NCI-H2171 treated with DMSO at 0.1 percent for 48 hours (cell line): ENCODE measurements at places on chromosomes 11 and 22.
A peak's percentile ranks its signal among the peaks of the same experiment; 100 is the strongest.

GRCh38 chr11:115630214-115630613, 126.0 kb upstream of the CADM1 start:
- no peak for DNase-seq

DNA sequence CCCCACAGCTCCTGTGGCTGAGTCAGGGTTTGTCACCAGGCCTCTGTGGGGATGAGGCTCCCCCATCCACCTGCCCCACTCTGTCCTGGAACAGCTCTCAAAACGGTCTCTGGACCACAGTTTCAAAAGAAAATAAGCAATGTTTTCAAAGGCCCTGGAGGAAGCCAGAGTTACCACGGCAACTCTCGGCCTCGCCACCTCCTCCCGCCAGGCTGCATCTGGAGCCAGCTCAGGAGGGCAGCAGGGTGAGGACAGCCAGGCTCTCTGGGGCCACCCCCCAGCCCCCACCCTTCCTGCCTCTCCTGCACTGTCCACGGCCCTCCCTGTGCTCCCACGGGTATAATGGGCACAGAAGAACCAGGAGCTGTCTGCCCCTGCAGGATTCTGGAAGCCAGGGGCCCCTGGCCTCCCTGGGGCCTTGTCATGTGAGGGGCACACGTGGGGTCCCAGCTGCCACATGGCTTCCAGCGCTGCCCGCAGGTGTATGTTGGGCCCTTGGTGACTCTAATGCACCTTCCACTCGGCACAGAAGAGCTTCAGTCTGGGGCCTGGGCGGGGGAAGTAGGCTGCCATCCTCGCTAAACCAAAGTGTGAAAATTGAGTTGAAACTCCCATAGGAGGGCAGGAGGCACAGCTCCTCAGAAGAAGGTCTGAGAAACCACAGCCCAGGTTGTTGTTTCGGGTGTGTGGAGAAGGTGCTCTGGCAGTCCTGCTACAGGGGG, 10.3 kb downstream of the CD81 start:
- peak; percentile 3 for DNase-seq

- no peak for DNase-seq
These were observed 3.5 kb downstream of the FIBIN start for GRCh38 chr11:26997378-26997777.

- no peak for DNase-seq
These were observed 9.6 kb upstream of the SLC35C1 start for GRCh38 chr11:45795379-45795778.

DNA sequence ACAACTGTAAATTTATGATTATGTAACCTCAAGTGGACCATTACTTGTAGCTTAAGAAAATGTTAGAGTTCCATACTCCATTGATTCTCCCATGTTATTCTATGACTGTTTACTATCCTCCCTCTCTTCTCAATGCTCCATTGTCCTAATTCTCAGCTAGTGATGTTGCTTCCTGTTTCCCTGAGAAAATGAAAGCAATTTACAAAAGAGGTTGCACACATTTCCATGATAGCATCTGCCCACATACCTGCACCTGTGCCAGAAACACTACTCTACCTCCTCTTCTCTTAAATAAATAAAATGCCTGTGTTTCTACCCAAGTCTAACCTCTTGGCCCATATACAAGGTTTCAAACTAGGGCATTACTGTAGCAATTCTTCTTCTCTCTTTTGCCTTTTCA, 1620.9 kb downstream of the FAM181B start:
- DNase-seq, result no peak

GRCh38 chr11:88188251-88188931, 13.1 kb upstream of the RAB38 start:
- DNase-seq, result no peak

DNA sequence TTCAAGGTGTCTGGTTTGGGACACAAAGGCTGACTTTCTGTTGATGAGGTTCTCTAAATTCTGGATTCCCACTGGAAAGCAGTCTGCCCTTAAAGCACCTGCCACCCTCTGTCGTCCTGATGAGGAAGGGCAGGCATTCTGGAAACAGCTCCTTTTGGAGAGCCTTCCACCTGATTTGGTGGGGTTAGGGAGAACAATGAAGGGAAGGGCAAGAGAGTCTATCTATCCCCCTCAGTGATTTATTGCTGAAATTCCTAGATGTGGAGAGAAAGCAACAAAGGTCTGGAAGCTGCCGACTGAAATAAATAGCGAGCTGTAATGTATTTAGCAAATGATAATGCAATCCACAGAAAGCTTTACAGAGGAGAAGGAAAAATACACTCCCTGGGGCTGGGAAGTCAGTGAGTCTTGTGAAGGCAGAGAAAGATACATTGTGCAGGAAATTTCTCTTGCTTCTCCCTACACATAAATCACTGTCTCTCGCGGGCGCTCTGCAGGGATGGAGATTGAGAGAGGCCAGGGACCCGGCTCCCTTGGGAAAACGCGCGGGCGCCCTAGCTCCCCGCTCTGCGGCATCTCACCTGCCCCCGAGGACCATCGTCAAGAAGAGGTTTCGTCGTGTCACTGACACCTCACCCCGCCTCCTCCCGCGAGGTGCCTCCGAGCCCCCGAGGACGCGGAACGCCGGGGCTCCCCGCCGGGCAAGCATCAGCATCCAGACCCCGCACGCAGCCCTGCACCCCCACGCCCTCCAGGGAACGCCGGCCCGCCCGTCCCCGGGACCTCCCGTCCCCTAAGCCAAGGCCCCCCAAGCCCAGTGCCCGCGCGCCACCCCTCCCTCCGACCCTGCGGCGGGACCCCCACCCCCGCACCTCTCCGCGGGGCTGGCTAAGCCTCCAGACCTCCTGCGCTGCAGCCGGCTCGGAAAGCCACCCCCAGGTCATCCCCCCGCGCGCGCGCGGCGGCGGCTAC, 673 bp downstream of the CDON start:
- peak; percentile 58 for DNase-seq

DNA sequence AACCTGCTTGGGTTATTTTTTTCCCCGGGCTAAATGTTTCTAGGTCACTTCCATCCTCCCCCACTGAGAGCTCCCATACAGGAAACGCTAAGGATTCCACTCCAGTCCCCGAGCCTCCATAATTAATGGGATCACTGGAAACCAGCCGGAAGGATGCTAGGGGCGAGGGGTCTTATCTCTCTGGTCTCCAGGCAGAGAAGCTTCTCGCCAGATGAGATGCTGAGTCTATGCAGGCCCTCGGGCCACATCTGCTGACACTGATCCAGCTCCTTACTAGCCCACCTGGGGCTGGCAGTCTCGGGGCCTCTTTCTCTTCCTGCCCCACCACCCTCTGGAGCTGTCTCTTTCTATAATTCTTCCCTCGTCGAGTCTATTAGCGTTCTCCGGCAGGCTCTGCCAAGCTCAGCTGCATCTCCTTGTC, 125.9 kb upstream of the SYT13 start:
- DNase-seq, result no peak

GRCh38 chr11:387193-387793, 6.7 kb upstream of the PKP3 start:
- DNase-seq, result no peak

DNA sequence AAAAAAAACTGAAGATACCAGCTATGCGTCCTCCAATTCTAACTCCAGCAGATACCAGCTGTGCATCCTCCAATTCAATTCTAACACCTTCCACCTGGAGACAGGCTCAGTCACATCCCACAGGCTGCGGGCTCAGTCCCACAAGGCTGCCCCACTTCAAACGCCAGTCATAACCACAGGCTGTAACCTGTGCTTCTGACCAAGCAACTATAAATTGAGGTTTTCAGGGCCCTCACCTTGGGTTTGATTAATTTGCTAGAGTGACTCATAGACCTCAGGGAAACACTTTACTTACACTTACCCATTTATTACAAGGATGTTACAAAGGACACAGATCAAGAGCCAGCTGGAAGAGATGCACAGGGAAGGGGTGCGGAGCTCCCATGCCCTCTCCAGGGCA, 32.4 kb upstream of the MSANTD2 start:
- no peak for DNase-seq

GRCh38 chr22:38795569-38795968, 1.6 kb upstream of the DNAL4 start:
- no peak for DNase-seq

DNA sequence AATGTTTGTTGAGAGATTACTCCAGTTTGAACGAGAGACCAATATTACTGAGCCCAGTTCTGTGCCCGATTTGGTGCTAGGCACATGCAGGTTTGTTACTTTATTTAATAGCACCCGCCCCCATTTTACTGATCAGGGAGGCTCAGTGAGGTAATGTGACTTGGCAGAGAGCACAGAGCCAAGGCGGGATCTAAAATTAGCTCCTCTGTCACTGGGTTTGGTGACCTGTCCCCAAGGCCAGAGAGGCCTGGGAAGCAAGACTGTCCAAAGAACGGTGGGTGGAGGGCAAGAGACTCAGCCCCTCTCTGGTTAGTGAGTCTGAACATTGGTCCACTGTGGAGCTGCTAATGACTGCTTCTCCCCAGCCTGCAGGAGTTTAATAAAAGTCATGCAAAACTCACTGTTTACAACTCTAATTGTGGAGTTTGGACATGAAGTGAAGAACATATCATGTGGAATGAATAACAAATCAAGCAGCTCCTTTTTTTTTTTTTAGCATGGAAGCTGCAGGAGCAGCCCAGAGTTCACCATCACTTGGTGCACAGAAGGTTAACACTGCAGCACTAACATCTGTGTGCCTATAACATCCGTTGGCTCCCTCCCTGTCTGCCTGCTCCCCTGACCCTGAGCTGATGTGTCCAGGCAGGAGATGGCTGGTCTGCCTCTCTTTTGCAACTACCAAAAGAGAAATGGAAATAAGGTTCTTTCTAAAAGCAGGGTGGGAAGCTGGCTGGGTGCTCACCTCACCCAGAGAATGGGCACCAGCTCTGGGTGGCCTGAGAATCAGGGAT, 39.0 kb downstream of the CSNK2A3 start:
- DNase-seq, result no peak

DNA sequence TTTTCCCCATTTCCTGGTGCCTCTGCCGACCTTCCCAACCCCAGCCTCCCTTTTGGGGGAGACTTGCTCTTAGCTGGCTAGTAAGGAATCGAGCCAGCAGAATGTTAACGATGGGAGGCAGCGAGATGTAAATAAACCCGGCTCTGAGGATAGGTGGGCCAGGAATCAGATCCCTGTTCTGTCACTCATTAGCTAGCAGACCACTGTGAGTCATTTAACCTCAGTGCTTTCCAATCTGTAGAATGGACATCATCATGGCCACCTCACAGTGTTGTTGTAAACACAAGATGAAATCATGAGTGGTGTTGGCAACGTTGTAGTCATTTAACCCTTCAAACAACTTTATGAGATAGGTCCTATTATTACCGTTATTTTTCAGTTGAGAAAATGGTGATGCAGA, 208.6 kb downstream of the KIRREL3 start:
- no peak for DNase-seq

GRCh38 chr11:67409261-67409666, 5.4 kb downstream of the TBC1D10C start:
- DNase-seq, result no peak

DNA sequence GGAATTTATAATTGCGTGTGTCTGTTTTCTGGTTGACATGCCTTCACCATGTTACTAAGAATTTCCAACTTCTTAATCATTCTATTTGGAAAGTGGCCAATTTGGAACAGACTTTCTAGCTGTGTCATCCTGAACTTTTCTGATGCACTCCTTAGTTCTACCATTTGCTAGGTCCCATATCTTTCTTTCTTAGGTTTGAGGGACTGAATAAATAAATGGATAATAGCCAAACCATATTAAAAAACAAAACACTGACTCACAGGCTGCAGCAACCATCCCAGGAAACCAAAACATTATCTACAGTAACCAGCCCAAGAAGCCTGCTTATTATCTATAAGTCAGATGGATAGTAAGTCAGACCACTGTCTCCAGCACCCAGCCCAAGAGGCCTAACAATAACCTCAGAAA, 57.5 kb upstream of the PLET1 start:
- DNase-seq, result no peak

DNA sequence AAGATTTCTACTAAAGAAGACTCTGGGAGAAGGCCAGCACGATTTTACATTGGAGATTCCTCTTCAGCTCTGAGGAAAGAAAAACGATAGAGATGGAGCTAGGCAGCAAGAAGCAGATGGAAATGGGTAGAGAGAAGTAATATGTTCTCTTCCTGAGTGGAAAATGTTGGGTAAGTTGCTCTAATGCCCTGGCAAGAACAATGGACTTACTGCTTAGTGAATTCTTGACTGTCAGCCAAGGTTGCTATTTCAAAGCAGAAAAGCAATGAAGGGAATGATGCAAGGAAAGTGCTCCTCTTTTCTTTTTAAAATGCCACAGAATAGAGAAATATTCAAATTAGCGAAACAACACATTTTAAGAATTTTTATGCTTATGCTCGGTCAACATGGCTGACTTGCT, 38.4 kb upstream of the CWF19L2 start:
- DNase-seq, result no peak

DNA sequence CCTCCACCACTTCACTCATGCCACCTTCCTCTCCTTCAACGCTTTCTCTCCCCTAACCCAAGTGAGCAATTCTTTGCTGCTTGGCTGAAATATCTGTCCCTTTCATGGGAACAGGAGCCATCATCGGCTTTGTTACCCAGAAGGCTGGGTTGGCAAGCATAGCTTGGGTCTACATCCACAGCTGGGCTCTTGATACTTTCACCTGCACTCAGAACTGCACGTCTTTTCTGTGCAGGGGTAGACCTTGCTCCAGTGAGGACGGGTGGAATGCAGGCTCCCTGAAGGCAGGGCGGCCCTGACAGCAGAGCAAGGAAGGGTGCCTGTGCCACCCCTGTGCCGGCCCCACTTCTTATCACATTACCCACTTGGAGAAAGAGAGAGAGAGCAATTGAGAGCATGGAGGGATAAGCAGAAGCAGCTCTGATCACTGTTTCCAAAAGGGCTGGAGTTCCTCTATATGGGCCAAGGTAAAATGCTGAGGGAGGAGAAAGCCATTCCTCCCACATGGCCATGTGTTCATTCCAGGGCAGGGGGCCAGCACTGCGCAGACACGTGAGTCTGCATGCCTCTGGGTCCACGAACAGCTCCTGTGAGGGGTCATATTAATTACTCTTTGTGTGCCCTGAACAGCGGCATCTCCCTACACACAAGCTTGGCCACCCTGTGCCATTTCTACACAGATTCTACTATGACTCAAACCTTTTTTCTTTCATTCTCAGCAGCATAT, 181.8 kb downstream of the BUD13 start:
- no peak for DNase-seq

GRCh38 chr11:69855421-69855820, 36.2 kb upstream of the FGF3 start:
- no peak for DNase-seq

- DNase-seq, result no peak
These were observed 22.5 kb upstream of the ADA2 start for GRCh38 chr22:17241576-17242330.

GRCh38 chr22:29454276-29454675, 15.9 kb downstream of the RFPL1 start:
- no peak for DNase-seq

- no peak for DNase-seq
These were observed 15.7 kb downstream of the FDX1 start for GRCh38 chr11:110445437-110445836.

- DNase-seq, result no peak
These were observed 1166.2 kb downstream of the TBC1D22A start for GRCh38 chr22:47928631-47929030.
